ENCODE measurements at places on chromosomes 2 and 18.

DNA sequence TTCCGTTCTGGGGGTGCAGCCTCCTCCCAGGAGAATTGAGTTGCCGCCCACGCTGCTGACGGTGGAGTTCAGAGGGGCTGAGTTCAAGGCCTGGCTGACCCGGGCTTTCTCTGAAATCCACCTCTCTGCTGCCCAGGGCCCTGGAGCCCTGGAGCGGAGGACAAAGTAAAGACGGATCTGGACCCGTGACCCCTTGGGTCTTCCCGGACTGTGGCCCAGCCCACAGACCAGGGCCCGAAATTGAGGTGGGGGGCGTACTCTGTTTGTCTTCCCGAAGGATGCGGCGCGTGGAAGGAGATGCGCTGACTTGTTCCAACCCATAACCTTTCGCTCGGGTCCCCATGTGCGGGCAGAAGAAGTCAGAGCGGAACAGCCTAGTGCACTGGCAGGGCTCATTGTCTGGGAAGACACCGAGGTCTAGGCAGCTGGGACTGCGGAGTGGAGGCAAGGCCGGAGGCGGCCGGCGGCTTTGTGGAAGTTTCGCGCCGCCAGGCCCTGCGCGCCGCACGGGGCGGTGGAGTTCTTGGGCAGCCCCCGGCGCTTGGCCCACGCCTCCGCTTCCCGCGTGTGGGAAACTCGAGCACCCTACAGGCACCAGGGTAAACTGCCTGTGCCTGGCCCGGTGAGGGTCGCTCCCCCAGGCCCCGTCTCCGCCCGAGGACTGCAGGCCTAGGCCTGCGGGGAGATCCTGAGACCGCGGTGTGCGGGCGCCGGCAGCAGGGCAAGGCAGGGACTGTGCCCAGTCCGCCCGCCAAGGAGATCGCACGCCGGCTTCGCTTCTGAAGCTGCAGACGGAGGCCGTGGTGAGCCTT lies 9.8 kb downstream of the POU3F3 start:
- no peak for DNase-seq

DNA sequence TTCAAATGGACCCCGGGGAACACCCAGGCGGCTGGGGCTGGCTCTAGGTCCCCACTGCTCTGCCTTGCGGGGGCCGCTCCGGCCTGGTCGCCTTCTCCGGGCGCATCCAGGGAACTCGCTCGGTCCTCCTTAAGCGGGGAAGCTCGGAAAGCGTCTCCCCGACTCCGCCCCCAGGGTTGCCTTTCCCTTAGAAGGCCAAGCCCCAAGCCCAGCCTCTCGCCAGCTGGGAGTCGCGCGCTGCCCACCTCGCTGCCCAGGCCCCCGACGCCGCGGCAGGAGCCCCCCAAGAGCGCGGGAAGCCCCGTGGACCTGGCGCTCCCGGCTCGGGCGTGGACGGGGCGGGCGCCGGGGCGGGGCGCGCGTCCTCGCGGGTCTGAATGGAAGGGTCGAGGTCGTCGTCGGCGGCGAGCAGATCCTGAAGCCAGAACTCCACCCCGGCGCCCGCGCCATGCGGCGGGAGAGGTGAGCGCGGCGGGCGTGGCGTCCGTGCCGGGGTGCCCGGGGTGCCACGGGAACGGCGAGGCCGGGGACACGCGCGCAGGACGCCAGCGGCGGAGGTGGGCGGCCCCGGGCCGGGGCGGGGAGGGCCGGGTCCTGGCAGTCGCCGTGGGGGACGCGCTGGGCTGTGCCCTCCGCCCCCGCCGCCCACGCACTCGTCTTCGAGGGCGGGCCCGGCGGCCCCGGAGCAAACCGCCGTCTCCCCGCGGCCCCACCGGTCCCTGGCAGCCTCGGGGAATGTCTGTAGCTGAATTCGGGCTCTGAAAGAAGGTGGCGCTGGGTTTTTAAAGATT lies at the start of gene BOK:
TSS of gene BOK (plus strand) at position 214 of the 791 bp plus-strand sequence. CDS start 739 bp downstream, outside the sequence.
- DNase-seq: no peak

GRCh38 chr2:96291751-96292150 lies 13.6 kb downstream of the SNRNP200 start:
- DNase-seq: no peak

DNA sequence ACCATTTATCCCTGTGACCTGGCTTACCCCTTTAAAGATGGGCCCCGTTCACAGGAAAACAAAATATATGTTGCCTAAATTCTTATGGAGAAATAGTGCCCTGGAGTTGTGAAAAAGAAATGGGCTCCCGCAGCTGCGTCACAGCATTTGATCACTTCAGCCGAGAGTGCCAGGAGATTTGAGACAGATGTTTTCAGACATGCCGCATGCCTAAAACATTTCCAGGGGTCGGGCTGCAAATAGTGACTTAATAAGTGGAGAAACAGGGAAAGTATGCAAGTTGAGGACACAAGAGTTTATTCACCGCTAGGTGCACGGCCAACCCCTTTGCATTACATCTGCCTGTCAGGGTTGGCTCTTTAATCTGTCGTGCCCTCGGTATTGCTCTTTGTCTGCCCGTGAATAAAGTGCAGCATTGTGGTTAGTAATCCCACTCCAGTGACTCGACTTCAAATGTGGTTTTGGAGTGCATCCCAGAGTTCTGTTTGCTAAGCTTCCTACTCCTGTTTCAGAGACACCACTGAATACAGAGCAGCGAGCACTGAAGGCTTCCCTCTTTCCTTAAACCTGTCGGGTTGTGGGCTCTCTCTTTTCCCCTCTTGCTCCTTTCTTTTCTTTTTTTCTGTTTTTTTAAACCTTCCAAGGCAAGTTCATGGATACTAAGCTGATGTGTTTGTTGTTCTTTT lies 187.5 kb downstream of the LTBP1 start:
- no peak for DNase-seq

GRCh38 chr2:234164493-234165413 lies 114.3 kb downstream of the SPP2 start:
- peak; percentile 14 for DNase-seq

DNA sequence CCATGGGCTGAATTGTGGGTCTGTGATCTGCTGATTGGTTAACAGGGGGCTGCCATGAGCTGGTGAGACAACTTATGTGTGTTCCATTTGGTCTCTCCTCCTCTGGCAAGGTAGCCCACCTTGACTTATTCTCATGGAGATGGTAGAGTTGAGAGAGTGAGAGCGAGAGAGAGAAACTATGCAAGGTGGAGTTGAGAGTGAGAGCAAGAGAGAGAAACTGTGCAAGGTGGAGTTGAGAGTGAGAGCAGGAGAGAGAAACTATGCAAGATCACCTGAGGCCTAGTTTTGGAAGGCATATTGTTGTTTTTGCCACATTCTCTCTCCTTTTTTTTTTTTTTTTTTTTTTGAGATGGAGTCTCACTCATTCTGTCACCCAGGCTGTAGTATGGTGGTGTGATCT lies 155.7 kb downstream of the UBR3 start:
- no peak for DNase-seq

DNA sequence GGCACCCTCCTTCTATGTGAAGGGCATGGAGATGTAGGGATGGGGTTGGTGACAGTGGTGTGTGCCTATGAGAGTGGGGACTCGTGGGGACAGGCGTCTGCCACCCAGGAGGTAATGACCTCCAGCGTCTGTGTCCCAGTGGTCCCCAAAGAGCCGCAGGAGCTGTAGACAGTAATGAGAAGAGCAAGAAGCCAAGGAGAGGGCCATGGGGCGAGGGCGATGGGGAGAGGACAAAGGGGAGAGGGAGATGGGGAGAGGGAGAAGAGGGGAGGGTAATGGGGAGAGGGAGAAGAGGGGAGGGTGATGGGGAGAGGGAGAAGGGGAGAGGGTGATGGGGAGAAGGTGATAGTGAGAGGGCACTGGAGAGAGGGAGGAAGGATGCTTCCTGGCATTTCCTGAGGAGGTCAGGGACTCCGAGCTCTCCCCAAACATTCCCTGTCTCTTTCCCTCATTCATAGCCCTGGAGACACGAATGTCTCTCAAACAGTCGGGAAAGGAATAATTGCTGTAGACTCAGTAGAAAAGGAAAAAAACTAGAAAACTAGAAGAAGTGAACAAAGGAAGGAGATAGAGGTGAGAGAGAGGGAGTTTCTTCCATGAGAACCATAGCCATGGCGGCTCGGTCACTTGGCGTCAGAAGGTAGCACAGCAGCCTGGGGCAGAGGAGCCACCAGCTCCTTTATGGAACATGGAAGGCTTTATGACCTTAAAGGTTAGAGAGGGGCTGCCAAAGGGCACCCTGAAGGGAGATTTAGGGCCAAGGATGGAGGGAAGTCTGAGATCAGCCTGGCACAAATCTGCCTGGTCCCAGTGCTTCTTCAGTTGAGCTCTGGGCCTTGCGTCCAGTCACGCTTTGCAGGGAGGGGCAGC lies 39.5 kb downstream of the PSD4 start:
- DNase-seq: no peak

DNA sequence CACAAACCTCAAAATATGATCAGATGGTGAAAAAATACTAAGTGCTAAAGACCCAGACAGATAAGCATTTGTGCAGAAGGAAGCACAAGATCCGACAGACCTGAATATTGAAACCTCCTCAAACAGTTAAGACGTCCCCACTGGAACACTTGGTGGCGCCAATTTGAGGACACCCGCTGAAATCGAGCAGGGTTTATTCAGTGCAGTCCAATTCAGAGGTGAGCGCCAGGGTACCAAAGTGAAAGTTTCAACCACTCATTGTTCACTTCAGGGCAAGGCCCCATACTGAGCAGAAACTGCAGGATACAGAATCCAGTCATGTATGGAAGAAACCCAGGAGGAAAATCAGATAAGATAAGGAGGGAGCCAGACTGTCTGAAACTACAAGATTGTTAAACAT lies 417.6 kb downstream of the LRRTM4 start:
- no peak for DNase-seq

DNA sequence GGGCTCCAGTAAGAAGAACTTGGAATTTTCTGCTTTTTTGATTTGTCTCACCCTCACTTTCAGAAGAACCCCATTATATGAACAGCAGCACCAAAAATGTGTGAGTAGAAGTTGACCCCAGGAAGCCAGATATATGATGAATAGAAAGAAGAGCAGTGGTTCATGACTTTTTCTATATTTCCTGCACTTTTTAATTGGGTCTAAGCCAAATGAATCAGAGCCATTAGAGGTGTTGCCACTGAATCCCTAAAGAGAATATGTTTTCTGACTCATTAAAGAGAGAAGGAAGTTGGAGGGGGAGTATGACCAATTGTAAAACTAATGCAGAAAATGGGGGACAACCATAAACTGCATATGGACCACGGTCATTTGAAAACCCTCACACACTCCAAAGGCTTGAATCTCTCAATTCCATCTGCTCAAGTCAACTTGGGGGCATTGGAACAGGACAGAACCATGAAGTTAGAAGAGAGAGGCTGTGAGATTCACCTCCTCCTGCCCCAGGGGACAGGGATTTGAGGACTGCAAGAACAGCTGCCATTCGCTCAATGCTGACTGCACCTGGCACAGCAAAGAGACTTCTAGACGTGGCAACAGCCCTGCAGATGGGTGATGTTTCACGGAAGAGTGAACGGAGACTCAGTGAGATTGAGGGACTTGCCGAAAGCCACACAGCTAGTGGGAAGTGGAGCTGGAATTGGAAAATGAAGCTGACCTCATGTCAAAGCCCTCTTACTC lies 3.0 kb downstream of the DAPL1 start:
- DNase-seq: no peak

GRCh38 chr18:74836296-74837139 lies 238.8 kb downstream of the ZNF407 start:
- no peak for DNase-seq

DNA sequence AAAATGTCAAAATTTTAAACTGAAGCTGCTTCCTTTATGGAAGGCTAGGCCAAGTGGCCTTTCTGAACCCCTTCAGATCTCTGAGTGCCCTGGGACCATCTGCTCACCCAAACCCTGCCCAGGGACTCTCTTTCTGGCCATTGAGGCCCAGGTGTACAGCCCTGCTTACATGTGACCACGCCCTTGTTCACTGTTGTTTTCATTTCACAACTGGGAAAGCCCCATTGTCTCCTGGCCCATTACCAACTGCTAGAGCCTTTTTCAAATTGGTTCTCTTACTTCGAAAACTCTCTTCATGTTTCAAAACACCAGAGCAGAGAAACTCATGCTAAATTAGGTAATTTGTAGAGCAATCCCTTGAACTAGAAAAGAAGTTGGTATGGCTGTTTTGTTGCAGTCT lies 219.5 kb upstream of the TANK start:
- DNase-seq: no peak

GRCh38 chr2:133667085-133667484 lies 98.8 kb upstream of the NCKAP5 start:
- DNase-seq: no peak

- DNase-seq: peak; percentile 23
These were observed 169.4 kb downstream of the THADA start for GRCh38 chr2:43426305-43427031.

- DNase-seq: no peak
These were observed 35.5 kb downstream of the EML6 start for GRCh38 chr2:54758951-54759350.

DNA sequence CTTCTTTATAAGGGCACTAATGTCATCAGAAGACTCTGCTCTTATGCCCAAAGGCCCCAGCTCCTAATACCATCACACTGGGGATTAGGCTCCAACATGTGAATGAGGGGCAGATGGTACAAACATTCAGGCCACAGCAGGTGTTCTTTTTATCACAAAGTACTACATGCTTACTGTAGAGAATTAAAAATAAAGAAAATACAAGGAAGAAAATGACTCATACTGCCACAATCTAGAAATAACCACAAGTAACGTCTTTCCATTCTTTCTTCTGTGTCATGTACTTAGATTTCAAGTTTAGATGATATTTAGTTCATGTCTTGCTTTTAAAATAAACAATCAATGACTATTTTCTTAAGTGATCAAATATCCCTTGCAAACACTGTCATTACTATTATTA lies 100.3 kb upstream of the NEDD4L start:
- DNase-seq: no peak

DNA sequence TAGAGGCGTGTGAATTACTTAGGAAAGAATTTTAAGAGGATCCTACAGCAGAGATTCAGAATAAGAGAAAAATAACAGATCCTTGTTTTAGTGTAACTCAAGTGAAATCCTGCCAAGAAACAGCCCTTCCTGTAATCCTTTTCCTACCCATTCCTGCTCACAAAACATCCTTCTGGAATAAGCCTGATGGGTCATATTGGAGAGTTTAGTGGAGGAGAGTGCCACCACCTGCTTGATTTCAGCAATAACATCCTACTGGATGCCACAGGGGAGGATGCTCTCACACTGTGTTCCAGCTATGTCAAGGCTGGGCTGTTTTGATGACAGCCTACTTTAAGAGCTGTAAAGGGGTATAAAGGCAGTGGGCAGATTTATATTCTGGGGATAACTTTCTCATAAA lies 54.8 kb upstream of the CCDC178 start:
- no peak for DNase-seq

- DNase-seq: no peak
These were observed 14.1 kb downstream of the NRP2 start for GRCh38 chr2:205696331-205696926.

DNA sequence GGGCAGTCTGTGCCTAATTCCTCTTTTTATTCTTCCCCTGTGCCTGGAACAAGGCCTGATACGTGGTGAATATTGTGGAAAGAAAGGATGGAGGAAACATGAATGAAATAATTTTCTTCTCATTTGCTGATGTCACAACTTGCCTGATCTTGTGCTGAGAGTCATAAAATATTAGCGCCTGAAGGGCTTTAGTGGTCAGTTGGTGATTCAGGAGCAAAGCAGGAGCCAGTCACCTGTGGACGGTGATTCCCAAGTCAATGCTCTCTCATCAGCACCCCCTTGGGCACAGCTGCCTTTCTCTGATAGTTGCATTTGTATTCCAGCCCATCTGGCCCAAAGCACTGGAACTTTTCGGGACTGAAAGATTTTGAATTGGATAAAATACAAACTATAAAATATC lies 502.6 kb upstream of the RAB12 start:
- DNase-seq: no peak
